ENCODE measurements at places on chromosomes 2 and 18.

- no peak for DNase-seq
Observed at GRCh38 chr2:85886590-85886989, 2.2 kb downstream of the ST3GAL5 start.

GRCh38 chr2:11610624-11611242, 59.3 kb downstream of the NTSR2 start:
- no peak for DNase-seq

- DNase-seq = no peak
Observed at GRCh38 chr2:206766057-206766930, 888 bp downstream of the FASTKD2 start.

DNA sequence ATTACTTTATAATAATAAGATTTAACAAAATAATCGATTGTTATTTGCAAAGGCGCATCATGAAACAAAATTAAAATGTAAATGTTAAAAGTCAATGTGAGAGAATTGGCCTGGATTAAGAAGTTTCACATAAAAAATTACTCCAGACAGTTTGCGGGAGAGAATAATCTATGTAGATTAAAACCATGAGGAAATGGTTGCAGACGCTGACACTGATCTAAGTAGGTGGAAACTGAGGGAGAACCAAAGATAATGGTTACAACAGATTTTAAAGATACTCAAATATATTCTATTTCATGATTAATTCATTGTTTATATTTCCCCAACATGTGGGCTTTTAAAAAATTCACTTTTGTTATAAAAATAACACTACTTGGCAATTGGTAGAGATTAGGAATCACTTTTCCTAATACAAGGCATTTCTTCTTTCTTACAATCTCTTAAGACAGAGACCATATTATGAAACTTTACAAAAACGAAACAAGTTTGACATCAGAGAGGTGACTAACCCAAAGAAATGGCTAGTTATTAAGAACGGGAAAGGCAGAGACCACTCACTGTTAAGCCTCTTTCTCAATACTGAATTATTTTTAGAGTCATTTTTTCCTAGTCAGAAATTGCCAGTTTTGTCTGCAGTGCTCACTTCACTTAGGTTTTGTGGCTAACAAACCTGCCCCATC, 1.6 kb downstream of the KANSL1L start:
- DNase-seq = no peak

- no peak for DNase-seq
Observed at GRCh38 chr2:198615972-198616371, 811.6 kb downstream of the PLCL1 start.

- DNase-seq = no peak
Observed at GRCh38 chr18:22456547-22456946, 38.8 kb upstream of the CTAGE1 start.

Data from effector CD8-positive, alpha-beta T cell (primary cell).